Kidney (tissue), 22 donors: ENCODE measurements at places on chromosomes 16 and 17.

- no peak for DNase-seq
These were observed 1.5 kb upstream of the SLC38A8 start for GRCh38 chr16:84044118-84044488.

- no peak for DNase-seq
These were observed 12.7 kb upstream of the STAC2 start for GRCh38 chr17:39238311-39238972.

DNA sequence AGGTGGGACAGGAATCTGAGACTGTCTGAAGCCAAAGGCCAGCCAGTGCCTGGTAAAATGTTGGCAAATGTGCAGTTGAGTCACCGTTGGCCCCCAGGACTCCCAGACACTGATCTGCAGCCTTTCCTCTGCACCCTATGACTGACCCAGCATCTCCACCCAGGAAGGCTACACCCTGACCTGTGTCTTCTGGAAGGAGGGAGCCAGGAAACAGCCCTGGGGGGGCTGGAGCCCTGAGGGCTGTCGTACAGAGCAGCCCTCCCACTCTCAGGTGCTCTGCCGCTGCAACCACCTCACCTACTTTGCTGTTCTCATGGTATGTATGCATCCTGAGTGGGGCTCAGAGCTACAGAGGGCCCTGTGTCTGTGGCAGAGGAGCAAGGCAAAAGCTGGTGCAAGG, 24.0 kb downstream of the ADGRG5 start:
- no peak for DNase-seq

GRCh38 chr17:1792495-1793446, 30.9 kb downstream of the SERPINF1 start:
- no peak for DNase-seq

DNA sequence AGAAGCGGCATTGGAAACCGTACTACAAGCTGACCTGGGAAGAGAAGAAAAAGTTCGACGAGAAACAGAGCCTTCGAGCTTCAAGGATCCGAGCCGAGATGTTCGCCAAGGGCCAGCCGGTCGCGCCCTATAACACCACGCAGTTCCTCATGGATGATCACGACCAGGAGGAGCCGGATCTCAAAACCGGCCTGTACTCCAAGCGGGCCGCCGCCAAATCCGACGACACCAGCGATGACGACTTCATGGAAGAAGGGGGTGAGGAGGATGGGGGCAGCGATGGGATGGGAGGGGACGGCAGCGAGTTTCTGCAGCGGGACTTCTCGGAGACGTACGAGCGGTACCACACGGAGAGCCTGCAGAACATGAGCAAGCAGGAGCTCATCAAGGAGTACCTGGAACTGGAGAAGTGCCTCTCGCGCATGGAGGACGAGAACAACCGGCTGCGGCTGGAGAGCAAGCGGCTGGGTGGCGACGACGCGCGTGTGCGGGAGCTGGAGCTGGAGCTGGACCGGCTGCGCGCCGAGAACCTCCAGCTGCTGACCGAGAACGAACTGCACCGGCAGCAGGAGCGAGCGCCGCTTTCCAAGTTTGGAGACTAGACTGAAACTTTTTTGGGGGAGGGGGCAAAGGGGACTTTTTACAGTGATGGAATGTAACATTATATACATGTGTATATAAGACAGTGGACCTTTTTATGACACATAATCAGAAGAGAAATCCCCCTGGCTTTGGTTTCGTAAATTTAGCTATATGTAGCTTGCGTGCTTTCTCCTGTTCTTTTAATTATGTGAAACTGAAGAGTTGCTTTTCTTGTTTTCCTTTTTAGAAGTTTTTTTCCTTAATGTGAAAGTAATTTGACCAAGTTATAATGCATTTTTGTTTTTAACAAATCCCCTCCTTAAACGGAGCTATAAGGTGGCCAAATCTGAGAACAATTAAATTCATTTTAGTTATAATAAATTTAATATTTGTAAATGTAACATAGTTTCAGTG, 1.7 kb downstream of the HEXIM1 start:
- DNase-seq = peak; percentile 92

DNA sequence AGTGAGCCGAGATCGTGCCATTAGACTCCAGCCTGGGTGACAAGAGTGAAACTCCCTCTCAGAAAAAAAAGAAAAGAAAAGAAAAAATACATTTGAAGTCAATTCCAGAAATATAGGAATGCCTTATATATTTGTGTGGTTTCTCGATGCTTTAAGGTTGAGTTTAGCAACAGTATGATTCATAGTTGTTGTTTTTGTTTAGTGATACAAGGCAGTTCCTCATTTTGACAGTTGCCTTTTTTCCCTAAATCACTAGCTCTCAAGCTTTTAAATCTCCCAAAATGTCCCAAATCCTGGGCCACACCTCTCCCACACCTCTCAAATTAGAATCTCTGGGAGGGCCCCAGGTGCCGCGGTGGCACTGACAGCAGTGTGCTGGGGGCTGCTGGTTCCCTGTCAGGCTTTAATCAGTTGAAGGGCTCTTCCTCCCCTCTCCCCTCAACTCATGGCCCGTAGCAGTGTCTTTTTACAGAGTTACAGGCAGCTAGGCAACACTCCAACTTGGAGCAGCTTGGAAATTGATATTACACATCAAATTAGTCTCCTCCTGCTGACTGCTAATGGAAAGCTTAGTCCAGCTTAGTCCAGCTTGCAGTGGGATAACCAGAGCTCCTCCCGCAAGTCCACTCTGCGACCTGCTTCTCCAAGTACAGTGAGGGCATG, 58.4 kb downstream of the EPN2 start:
- peak; percentile 77 for DNase-seq

- peak; percentile 47 for DNase-seq
These were observed 534.0 kb downstream of the MAF start for GRCh38 chr16:79066561-79066960.

- no peak for DNase-seq
These were observed 6.2 kb downstream of the PHF12 start for GRCh38 chr17:28944862-28945741.

- DNase-seq = no peak
These were observed 7.3 kb upstream of the CMTM3 start for GRCh38 chr16:66596986-66597848.

- DNase-seq = no peak
These were observed 23.5 kb downstream of the GSG1L start for GRCh38 chr16:28040039-28040438.

DNA sequence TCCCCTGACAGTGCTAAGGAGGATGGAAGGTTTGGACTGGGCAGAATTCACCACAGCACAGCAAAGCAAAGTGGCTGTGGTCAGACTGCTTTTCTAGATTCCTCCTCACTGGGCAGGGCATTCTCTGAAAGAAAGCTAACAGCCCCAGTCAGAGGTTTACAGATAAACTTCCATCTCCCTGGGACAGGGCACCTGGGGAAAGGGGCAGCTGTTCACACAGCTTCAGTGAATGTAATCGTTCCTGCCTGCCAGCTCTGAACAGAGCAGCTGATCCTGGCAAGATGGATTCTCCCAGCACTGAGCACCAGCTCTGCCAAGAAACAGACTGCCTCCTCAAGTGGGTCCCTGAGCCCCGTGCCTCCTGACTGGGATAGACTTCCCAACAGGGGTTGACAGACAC, 42.4 kb upstream of the KIF2B start:
- no peak for DNase-seq

DNA sequence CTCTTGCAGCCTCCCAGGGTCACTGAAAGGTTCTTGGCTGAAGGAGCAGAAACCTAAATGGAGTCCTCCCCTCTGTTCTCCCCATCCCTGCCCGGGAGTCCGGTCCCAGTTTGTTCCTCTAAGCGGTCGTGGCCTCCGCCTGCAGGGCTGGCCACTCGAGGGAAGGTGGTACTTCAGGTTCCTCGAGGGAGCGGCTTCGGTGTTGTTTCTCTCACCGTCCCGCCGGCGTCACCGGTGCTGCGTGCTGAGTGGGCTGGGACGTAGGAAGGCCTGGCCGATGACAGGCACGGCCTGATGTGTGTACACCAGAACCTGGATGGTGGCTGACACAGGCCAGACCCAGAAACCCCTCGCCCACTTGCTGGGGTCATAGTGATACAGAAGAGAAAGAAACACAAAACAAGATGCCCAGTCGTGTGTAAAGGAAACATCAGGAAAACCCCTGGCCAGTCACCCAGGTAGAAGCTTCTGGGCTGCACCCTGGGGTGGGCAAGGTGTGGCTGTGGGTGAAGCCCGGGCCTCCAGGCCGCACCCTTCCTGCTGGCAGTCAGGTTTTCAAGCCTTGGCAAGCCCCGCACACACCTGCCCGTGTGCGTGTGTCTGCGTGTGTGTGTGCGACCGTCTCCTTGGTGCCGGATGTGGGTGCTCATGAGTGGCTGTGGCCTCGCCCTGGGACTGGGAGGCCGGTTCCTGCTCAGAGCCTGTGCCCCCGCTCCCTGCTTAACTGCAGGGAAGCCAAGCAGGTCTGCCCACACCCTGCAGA, 52.0 kb downstream of the BAIAP2 start:
- no peak for DNase-seq

DNA sequence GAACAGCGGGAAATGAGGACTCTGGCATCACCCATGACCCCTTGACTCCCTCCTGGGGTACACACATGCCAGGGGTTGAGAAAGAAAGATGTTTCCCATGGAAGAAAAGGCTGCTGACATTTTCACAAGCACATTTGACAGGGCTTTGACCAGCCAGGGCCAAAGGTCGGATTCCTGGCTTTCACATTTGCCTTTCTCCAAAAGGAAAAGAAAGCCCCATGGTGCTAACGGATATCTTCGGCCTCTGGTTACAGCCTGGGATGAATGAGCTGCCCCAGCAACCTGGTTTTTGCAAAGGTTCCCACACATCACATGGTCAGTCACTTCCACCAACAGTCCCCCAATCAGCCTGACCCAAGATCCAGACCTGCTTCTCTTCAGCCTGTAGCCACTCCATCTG, 478.2 kb upstream of the CDH11 start:
- DNase-seq = no peak

- DNase-seq = no peak
These were observed 27.2 kb upstream of the WWOX start for GRCh38 chr16:78072275-78072674.

DNA sequence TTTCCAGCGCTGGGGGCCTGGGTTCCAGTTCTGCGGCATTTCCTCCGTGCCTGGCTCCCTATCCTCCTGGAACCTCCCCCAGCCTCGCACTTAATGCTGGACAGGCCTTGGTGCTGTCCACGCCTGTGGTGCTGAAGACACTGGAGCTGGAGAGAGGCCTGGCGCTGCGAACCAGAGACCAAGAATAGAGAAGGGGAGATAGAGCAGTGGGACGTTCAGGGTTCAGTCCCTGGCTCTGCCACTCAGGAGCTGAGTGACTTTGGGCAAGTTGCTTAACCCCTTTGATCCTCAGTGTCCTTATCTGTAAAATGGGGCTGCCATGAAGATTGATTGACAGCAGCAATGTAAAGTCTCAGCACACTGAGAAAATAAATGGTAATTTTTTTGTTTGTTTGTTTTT, 11.9 kb downstream of the SBK1 start:
- peak; percentile 82 for DNase-seq
